ENCODE measurements at places on chromosomes 6 and 20.

GRCh38 chr20:61954276-61955021 lies 111.2 kb downstream of the TAF4 start:
- no peaks in the 10 kb centered on the region for H3K4me1 ChIP-seq
- no peaks in the 10 kb centered on the region for H3K36me3 ChIP-seq
- no peak for DNase-seq
- no peak overlapping the region for H3K4me3 ChIP-seq
- no peak overlapping the region for H3K27ac ChIP-seq

DNA sequence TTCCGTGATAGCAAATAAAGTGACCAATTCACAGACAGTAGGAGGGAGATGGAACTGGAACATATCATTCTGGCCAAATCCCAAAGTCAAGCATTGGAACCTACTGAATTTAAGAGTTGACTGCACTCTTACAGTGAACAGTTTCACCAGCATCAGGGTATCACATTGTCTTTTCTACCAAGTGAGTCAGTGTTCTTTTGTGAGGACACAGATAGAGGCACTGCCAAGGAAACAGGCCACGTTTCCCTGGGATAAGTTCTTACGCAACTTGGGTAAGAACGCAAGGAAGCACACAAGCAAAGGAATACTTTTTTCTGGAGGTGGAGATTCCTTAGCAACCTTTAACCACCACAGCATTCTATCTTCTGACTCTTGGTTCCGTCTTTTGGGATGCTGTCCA lies 28.6 kb upstream of the ENPP5 start:
- no peaks in the 10 kb centered on the region for H3K4me1 ChIP-seq
- no peak overlapping the region for H3K27ac ChIP-seq
- DNase-seq: no peak
- H3K36me3 ChIP-seq: no peaks in the 10 kb centered on the region

GRCh38 chr6:82144852-82145340 lies 102.6 kb downstream of the IBTK start:
- DNase-seq: no peak
- H3K27me3 ChIP-seq: no peaks in the 10 kb centered on the region
- no peaks in the 10 kb centered on the region for H3K36me3 ChIP-seq

DNA sequence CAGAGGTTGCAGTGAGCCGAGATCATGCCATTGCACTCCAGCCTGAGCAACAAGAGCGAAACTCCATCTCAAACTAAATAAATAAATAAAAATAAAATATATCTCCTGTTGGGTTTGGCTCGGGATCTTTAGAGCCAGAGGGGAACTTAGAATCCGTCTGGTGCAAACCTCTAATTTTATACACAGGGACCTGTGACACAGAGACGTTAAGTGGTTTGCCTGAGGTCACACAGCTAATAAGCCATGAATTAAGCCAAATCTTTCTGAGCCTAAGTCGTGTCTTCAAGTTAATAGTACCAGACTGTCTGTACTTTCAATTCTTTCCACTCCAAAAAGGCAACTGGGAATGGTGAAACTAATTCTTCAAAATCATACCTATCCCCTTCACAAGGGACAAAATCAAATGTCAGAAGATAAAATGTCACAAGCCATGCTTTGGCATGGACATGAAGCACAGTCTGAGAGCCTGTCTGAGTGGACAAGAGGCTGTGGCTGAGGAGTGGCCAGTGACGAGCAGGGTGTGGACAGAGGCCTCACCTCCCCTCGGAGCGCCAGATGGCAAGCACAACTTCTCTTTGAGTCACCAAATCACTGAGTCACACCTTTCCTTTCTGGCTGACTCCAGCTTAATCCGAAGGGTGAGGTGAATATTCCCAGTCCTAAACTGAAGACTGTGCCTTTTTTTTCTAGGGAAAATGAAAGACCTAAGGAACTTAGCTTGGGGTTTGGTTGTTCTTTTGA lies 177.4 kb downstream of the TFAP2A start:
- H3K4me1 ChIP-seq: no peaks in the 10 kb centered on the region
- H3K4me3 ChIP-seq: no peak overlapping the region
- DNase-seq: no peak
- H3K27me3 ChIP-seq: no peaks in the 10 kb centered on the region
- H3K27ac ChIP-seq: no peak overlapping the region

DNA sequence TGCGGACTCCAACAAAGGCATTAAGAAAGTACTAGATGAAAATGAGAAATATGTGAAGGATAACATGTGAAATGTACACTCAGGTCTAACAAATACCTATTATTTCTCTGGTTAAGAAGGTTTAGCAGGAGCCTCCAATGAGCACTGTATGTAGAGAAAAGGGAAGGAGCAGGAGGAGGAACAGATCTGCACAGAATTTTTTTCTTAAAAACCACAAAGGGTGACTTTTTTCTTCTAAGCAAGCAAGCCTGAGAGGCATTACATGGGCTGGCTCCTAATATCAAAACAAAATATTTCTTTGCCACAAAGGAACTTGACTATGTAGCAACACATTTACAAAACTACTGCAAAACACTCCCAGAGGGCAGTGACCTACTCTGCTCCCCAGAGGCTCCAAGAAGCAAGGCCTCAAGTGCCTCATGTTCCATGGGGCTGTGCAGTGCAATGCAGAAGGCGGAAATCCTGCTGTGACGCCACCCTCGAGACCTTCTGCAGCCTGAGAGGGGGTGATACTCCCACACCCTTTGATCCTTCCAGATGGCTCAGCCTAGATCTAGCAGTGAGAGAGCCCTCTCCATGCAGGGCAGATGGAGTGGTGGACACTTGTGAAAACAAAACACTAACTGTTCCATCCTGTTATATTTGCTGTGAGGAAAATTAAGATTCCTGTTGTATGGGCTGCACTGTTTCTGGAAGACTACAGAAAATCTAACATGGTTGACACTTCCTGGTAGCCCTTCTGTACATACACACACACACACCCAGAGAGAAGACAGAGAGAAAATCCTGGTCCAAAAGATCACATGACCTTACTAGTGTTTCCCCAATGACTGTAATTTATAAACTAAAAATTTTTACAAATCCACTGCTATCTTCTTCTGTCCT lies 36.0 kb upstream of the SMIM29 start:
- H3K4me1 ChIP-seq: peaks cover 6% of the 10 kb centered on the region
- H3K27me3 ChIP-seq: no peaks in the 10 kb centered on the region
- DNase-seq: peak; percentile 16
- peaks cover 13% of the 10 kb centered on the region for H3K36me3 ChIP-seq

- no peaks in the 10 kb centered on the region for H3K4me1 ChIP-seq
- no peak overlapping the region for H3K27ac ChIP-seq
- no peak overlapping the region for H3K4me3 ChIP-seq
- H3K27me3 ChIP-seq: no peaks in the 10 kb centered on the region
These were observed 38.0 kb upstream of the PRSS35 start for GRCh38 chr6:83474309-83474708.

DNA sequence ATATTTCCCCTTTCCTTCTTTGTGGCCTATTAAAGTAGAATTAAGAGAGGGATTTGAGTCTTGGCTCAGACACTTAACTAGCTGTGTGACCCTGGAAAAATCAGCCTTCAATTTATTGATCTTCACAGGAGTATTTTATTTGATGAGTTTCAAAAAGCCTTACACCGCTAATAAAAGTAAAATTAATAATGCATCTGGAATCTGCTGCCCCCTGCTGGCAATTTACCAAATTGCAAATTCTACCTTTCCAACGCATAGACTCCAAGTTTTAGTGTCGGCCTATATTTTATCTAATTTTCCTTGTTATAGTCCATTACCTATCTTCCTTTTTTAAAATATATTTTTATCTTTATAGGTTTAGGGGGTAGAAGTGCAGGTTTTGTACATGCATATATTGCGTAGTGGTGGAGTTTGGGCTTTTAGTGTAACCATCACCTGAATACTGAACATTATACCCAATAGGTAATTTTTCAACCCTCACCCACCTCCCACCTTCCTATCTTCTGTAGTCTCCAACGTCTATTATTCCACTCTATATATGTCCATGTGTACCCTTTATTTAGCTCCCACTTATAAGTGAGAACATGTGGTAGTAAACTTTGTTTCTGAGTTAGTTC lies 46.3 kb downstream of the GOPC start:
- H3K4me3 ChIP-seq: no peak overlapping the region
- peaks cover under 1% of the 10 kb centered on the region for H3K4me1 ChIP-seq
- H3K27me3 ChIP-seq: no peaks in the 10 kb centered on the region
- DNase-seq: peak; percentile 71
- H3K27ac ChIP-seq: no peak overlapping the region
- peaks cover 2% of the 10 kb centered on the region for H3K36me3 ChIP-seq

DNA sequence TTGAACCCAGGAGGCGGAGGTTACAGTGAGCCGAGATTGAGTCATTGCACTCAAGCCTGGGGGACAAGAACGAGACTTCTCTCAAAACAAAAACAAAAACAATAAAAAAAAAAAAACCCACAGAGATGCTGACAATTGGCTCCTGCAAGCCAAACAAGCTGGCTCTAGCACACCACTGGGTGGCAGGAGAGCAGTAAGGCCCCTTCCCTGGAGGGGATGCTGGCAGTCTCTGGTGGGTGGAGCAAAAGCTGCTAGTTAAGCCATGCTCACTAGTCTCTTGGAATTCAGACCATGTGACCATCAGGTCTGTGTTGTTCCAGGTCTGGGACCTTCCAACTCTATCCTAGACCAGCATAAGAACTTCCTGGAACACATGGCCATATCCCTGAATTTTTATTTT lies 18.9 kb upstream of the DSN1 start:
- DNase-seq: no peak
- H3K36me3 ChIP-seq: no peaks in the 10 kb centered on the region
- no peak overlapping the region for H3K27ac ChIP-seq
- no peak overlapping the region for H3K4me3 ChIP-seq
